Left lung (tissue), 14 donors: ENCODE measurements at places on chromosomes 3 and 15. TPM values are rescaled to one million over a fixed set of nuclear protein-coding genes. Genes with fewer than 3 reads are reported as not detected.

SLC15A2 gene
- total RNA-seq, result 30.9 TPM

COL6A5 gene
- 7.9 TPM for total RNA-seq

AADACL2 gene
- total RNA-seq, result not detected

GPR149 gene
- not detected for total RNA-seq

DIPK2A gene
- 27.5 TPM for total RNA-seq

EBLN2 gene
- 3.7 TPM for total RNA-seq

DNA sequence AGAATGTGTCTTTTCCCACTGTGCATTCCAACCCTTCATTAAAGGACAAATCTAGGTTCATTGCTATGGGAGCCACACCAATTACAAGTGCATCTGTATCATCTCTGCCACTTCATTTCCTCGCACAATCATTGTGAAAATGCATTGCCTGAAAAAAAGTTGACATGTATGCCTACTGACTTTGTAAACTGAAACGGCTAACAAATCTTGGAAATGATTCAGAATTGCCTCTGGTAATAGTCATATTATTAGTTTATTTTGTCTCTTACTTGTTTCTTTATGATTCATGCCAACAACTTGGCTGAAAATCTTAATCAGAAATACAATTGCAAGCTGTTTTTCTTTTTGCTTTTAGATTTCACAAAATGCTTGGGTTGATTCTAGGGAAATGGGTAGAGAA is 497.1 kb downstream of the ZIC1 start:
- H3K4me3 ChIP-seq, result no peak overlapping the region
- no peak overlapping the region for H3K27ac ChIP-seq
- DNase-seq, result no peak
- H3K27me3 ChIP-seq, result no peaks in the 10 kb centered on the region

GRCh38 chr3:33061782-33062181 is 35.2 kb downstream of the GLB1 start:
- no peaks in the 10 kb centered on the region for H3K4me1 ChIP-seq
- H3K27me3 ChIP-seq, result no peaks in the 10 kb centered on the region
- DNase-seq, result no peak
- no peak overlapping the region for H3K27ac ChIP-seq

GRCh38 chr3:127870156-127870555 is 44.9 kb upstream of the KBTBD12 start:
- no peaks in the 10 kb centered on the region for H3K4me1 ChIP-seq
- no peaks in the 10 kb centered on the region for H3K36me3 ChIP-seq
- no peak overlapping the region for H3K27ac ChIP-seq
- H3K27me3 ChIP-seq, result no peaks in the 10 kb centered on the region
- H3K4me3 ChIP-seq, result no peak overlapping the region

- no peaks in the 10 kb centered on the region for H3K27me3 ChIP-seq
- peak overlapping the region; percentile 98 for H3K27ac ChIP-seq
Measured at GRCh38 chr3:196502775-196503195, 783 bp downstream of the RNF168 start.

GRCh38 chr15:84946772-84947489 is 34.7 kb upstream of the PDE8A start:
- H3K36me3 ChIP-seq, result no peaks in the 10 kb centered on the region
- H3K4me3 ChIP-seq, result no peak overlapping the region
- no peak for DNase-seq
- H3K27ac ChIP-seq, result no peak overlapping the region

- no peak for DNase-seq
- peaks cover 53% of the 10 kb centered on the region for H3K4me1 ChIP-seq
- H3K27ac ChIP-seq, result peak overlapping the region; percentile 91
- H3K4me3 ChIP-seq, result peak overlapping the region; percentile 69
- no peaks in the 10 kb centered on the region for H3K27me3 ChIP-seq
- H3K36me3 ChIP-seq, result peaks cover 11% of the 10 kb centered on the region
Measured at GRCh38 chr3:141738891-141739363, 829 bp downstream of the RNF7 start.

DNA sequence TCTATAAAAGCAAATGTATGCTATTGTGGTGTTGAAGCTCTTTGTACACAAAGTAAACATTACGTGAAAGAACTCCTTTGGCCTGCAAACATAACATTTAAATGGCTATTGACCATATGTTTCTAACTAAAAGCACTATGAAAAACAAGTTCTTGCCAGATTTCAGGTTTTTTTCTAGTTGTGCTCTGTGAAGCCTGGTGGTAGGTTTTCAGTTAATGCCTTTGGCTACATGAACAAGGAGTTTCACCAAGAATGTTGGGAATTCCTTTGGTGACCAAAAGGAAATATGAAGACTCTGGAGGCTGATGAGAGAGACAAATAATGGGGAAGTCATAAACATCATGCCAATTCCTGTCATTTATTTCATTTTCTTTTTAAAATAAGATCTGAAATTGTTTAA is 66.0 kb downstream of the RBMS3 start:
- H3K4me3 ChIP-seq, result no peak overlapping the region
- no peaks in the 10 kb centered on the region for H3K27me3 ChIP-seq
- H3K27ac ChIP-seq, result no peak overlapping the region
- peak; percentile 28 for DNase-seq
- no peaks in the 10 kb centered on the region for H3K4me1 ChIP-seq
